ENCODE measurements at places on chromosomes 2 and 18. TPM values are rescaled to one million over a fixed set of nuclear protein-coding genes. Genes with fewer than 3 reads are reported as not detected.

DNA sequence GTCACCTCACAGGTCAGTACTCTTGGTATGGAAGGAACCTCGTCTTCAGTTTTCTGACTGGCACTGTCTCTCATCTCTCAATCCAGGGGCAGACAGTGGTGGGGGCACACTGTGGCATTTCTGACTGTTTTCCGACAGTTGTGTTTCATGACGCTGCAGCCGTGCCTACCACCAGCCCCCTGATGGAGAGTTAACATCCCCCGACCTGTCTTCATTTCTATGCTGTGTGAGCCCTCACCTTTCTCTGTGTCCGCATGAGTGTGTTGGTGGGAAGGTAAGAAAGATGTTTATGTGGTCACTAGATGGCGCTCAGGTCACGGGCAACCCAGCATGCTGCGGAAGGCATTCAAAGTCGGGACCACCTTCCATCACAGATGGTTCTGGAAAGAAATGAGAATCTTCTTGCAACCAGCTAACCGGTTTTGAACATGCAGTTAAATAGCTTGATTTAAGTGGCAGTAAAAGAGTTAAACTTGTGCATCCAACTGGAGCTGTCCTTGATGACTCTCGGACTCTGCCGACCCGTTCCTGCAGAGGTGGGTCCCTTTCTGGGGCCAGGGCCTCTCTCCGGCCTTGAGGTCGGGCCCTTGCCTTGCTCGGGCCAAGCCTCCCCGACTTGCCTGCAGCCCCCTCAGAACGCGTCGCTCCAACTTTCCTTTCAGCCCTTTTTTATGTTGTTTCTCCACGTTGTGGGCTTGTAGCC, 92.4 kb downstream of the DYSF start:
- H3K36me3 ChIP-seq = no peaks in the 10 kb centered on the region
- H3K27ac ChIP-seq = no peak overlapping the region
- H3K4me3 ChIP-seq = no peak overlapping the region
- DNase-seq = peak; percentile 44
- no peaks in the 10 kb centered on the region for H3K4me1 ChIP-seq

GRCh38 chr2:133476931-133477615, 91.2 kb downstream of the NCKAP5 start:
- H3K4me1 ChIP-seq = no peaks in the 10 kb centered on the region
- no peak overlapping the region for H3K4me3 ChIP-seq
- H3K27me3 ChIP-seq = no peaks in the 10 kb centered on the region
- no peaks in the 10 kb centered on the region for H3K36me3 ChIP-seq
- no peak overlapping the region for H3K27ac ChIP-seq

GRCh38 chr2:143680885-143681405, 551.7 kb downstream of the ARHGAP15 start:
- H3K27ac ChIP-seq = no peak overlapping the region
- no peaks in the 10 kb centered on the region for H3K36me3 ChIP-seq
- no peaks in the 10 kb centered on the region for H3K4me1 ChIP-seq
- DNase-seq = no peak
- H3K4me3 ChIP-seq = no peak overlapping the region

GRCh38 chr2:8090748-8091700, 590.8 kb upstream of the ID2 start:
- H3K27ac ChIP-seq = no peak overlapping the region
- H3K4me1 ChIP-seq = no peaks in the 10 kb centered on the region
- no peaks in the 10 kb centered on the region for H3K27me3 ChIP-seq
- DNase-seq = peak; percentile 24

GAREM1 gene
- total RNA-seq = 12.0 TPM

- no peak for DNase-seq
- no peaks in the 10 kb centered on the region for H3K27me3 ChIP-seq
- H3K27ac ChIP-seq = no peak overlapping the region
- H3K36me3 ChIP-seq = no peaks in the 10 kb centered on the region
- H3K4me3 ChIP-seq = no peak overlapping the region
- H3K4me1 ChIP-seq = no peaks in the 10 kb centered on the region
Observed at GRCh38 chr18:45510656-45511055, 104.6 kb upstream of the SLC14A2 start.

DNA sequence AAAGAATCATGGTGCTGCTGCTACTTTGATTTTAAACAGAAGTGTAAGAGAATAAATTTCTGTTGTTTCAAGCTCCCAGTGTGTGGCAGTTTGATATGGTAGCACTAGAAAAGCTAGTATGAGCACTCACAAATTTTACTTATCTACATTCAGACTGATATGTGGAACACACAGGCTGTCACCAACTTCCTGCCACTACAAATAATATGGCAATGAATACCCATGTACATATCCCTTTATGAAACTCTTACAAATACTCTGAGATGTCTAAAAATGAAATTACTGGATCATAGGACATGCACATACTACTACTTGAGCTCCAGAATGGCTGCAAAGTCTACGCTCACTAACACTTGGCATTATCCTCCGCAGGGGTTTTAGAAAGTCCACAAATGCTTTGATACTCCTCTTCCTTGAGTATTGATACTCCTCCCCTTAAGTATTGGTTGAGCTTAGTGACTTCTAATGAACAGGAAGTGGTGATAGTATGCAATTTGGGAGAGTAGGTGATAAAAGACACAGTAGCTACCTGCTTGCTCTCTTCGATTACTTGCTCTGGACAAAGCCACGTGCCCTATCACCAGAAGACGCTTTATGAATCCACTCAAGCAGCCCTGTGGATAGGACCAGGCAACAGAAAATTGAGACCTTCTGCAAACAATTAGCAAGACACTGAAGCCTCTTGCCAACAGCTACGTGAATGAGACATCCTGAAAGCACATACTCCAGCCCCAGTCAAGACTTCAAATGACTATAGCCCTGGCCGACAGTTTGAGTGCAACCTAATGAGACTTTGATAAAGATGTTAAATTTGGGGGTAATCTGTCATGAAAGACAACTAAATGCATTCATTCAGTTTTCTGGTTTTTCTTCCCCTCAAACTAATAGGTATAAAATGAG, 35.4 kb downstream of the FBXO11 start:
- no peaks in the 10 kb centered on the region for H3K36me3 ChIP-seq
- H3K4me3 ChIP-seq = no peak overlapping the region
- H3K4me1 ChIP-seq = peaks cover 4% of the 10 kb centered on the region
- H3K27ac ChIP-seq = peak overlapping the region; percentile 52
- DNase-seq = no peak

GRCh38 chr2:164044622-164045021, 308.8 kb upstream of the FIGN start:
- H3K36me3 ChIP-seq = no peaks in the 10 kb centered on the region
- no peak for DNase-seq
- no peaks in the 10 kb centered on the region for H3K27me3 ChIP-seq

GRCh38 chr2:146477383-146477782, 1367.4 kb upstream of the ACVR2A start:
- no peaks in the 10 kb centered on the region for H3K27me3 ChIP-seq
- DNase-seq = no peak
- H3K4me3 ChIP-seq = no peak overlapping the region

AUP1 gene
- 87.0 TPM for total RNA-seq

GRCh38 chr2:154350911-154351310, 347.6 kb upstream of the KCNJ3 start:
- no peaks in the 10 kb centered on the region for H3K36me3 ChIP-seq
- no peak overlapping the region for H3K27ac ChIP-seq
- DNase-seq = no peak
- H3K4me3 ChIP-seq = no peak overlapping the region
- no peaks in the 10 kb centered on the region for H3K4me1 ChIP-seq
- H3K27me3 ChIP-seq = no peaks in the 10 kb centered on the region

DNER gene
- 24.7 TPM for total RNA-seq

GRCh38 chr18:5413447-5413846, 117.9 kb upstream of the ZBTB14 start:
- no peak overlapping the region for H3K27ac ChIP-seq
- H3K27me3 ChIP-seq = no peaks in the 10 kb centered on the region
- H3K4me3 ChIP-seq = no peak overlapping the region
- DNase-seq = no peak

- H3K4me1 ChIP-seq = no peaks in the 10 kb centered on the region
- no peak overlapping the region for H3K4me3 ChIP-seq
- H3K36me3 ChIP-seq = no peaks in the 10 kb centered on the region
- no peak overlapping the region for H3K27ac ChIP-seq
- DNase-seq = no peak
Observed at GRCh38 chr2:56613254-56613653, 429.5 kb downstream of the CCDC85A start.

GRB14 gene
- not detected for total RNA-seq

IKZF2 gene
- total RNA-seq = 2.6 TPM

DNA sequence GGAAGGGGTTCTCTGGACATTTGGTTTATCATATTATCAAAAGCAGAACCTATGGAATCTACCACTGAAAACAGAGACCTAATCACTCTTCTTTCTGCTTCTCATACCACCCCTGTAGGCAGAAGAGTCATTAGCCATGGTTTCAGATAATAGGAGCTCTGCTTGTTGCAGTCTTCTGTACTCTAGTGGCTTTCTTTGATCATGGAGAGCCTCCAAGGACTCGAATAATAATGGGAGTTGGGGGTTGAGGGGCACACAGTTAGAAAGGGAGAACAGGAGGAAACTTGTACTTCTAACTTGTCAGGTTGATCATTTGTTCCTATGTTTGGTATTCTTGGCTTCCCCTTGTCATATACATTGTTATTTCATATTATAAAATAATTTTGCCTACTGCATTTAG, 52.3 kb upstream of the VWC2L start:
- no peaks in the 10 kb centered on the region for H3K27me3 ChIP-seq
- no peak for DNase-seq
- H3K4me1 ChIP-seq = no peaks in the 10 kb centered on the region
- H3K4me3 ChIP-seq = no peak overlapping the region
- no peaks in the 10 kb centered on the region for H3K36me3 ChIP-seq
- H3K27ac ChIP-seq = no peak overlapping the region

DNA sequence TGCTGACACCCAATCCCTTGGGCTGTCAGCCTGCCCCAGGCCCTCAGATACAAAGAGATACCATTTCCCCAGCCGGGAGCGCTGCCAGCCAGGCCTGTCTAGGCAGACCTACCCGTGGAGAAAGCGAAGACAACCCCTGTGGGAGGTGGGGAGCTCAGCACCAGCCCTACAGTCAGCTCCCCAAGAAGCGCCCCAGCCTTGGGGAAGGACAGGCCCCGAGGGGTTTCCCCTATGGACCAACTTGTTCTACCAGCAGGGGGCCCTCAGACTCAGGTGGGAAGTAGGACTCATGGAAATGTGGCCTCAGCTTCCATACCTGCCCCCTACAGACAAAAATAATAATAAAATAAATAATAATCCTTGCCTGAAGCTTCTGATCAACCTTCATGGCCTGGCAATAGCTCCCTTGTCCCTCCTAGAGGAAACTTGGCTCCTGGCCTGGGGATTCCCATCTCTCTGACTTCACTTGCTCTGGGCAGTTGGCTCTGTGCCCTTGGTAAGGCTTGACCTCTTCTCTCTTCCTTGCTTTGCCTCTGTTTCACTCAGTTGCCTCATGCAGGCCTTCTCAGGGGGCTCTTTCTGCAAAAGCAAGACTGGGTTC, 7.0 kb downstream of the SLC35F6 start:
- peaks cover 23% of the 10 kb centered on the region for H3K4me1 ChIP-seq
- peak; percentile 68 for DNase-seq
- no peak overlapping the region for H3K4me3 ChIP-seq
- H3K27me3 ChIP-seq = no peaks in the 10 kb centered on the region

DNA sequence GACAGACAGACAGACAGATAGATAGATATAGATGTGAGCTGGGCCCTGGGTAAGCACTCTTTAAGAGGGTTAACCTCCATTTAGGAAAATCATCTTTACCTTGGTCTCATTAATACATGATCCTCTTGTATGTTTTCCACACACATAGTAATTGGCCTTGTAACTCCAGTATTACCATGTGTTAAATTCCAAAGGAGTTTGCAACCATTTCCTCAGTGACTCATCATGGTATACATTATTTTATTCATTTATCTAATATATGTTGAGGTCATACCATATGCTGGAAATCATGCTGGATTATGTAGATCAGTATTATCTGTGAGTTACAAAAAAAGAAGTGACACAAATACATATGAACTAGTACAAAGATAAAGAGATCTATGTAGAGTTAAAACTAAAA, 504.3 kb downstream of the DCC start:
- no peaks in the 10 kb centered on the region for H3K4me1 ChIP-seq
- no peaks in the 10 kb centered on the region for H3K27me3 ChIP-seq
- DNase-seq = no peak
- H3K36me3 ChIP-seq = no peaks in the 10 kb centered on the region

- H3K36me3 ChIP-seq = no peaks in the 10 kb centered on the region
- no peak overlapping the region for H3K27ac ChIP-seq
- H3K4me1 ChIP-seq = no peaks in the 10 kb centered on the region
- H3K4me3 ChIP-seq = no peak overlapping the region
- DNase-seq = no peak
Observed at GRCh38 chr18:48529796-48530195, 9.0 kb upstream of the CTIF start.

GALNT14 gene
- total RNA-seq = 4.0 TPM

UGT1A7 gene
- total RNA-seq = 0.29 TPM

DNA sequence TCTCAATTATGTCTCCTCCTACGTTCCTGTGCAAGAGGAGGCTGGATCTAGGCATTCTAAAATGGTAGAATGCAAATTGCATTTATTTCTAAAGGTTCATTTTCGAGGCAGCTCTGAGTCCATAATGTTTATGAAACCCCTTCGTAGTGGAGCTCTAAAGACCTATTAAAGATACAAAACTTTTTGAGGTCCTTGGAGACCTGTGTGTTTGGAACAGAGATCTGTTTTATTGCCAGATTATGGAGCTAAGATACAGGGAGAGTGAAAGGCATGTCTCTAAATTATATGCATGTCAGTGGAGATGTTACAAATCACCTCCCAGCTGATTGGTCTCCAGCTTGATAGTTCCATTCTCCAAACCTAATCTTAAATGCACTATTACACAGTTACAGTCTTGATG, 335.8 kb downstream of the GULP1 start:
- H3K27me3 ChIP-seq = no peaks in the 10 kb centered on the region
- H3K36me3 ChIP-seq = no peaks in the 10 kb centered on the region
- no peak overlapping the region for H3K4me3 ChIP-seq
- H3K27ac ChIP-seq = no peak overlapping the region

GRCh38 chr2:188404341-188405004, 112.8 kb downstream of the GULP1 start:
- no peaks in the 10 kb centered on the region for H3K4me1 ChIP-seq
- DNase-seq = no peak
- H3K4me3 ChIP-seq = no peak overlapping the region
- no peak overlapping the region for H3K27ac ChIP-seq
- no peaks in the 10 kb centered on the region for H3K27me3 ChIP-seq

Measured in uterus (tissue), 4 donors.